ENCODE measurements at places on chromosomes 5 and 9.
A peak's percentile ranks its signal among the peaks of the same experiment; 100 is the strongest.

DNA sequence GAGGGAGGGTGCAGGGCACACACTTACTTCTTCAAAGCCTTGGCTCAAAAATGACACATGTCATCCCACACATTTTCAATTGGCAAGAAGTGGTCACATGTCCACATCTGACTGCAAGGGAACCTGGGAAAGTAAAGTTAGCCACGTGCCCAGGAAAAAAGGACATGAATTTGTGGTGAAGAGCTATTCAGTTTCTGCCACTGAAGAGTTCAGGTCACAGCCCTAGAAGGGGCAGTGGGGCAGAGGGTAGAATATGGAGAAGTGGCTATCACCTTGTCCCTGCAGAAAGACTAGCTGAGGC, 1.9 kb upstream of the RGS14 start:
- no peak for DNase-seq

GRCh38 chr9:98226957-98227356, 28.5 kb downstream of the TBC1D2 start:
- no peak for DNase-seq

- no peak for DNase-seq
These were observed 1.5 kb downstream of the RNF44 start for GRCh38 chr5:176535664-176536131.

DNA sequence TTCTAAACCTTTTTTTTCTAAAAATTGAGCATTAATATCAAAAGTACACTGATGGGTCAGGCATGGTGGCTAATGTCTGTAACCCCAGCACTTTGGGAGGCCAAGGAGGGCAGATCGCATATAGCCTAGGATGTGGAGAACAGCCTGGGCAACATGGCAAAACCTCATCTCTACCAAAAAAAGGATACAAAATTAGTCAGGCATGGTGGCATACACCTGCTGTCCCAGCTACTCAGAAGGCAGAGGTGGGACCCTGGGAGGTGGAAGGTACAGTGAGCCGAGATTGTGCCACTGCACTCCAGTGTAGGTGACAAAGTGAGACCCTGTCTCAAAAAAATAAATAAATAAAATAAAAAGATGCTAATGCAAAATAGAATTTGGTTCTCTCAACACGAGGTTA, 49.4 kb downstream of the RAPGEF1 start:
- no peak for DNase-seq

DNA sequence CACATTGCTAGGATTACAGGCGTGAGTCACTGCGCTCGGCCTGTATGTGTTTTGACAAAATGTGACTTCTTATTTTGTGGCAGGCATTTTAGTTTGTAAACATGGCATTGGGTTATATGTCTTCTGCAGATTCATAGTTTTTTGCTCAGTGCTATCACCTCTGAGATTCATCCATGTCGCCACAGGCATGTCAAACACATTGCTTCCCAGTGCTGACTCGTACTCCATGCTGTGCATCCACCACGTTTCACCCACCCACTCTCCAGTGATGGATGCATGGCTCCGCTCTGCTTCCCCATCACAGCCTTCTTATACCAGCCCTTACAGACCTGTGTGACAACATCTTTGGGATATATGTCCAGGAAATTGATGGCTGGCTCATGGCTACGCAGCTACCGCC, 158.8 kb downstream of the GAS1 start:
- DNase-seq, result no peak

GRCh38 chr5:113047234-113047633, 70.6 kb downstream of the DCP2 start:
- DNase-seq, result no peak

DNA sequence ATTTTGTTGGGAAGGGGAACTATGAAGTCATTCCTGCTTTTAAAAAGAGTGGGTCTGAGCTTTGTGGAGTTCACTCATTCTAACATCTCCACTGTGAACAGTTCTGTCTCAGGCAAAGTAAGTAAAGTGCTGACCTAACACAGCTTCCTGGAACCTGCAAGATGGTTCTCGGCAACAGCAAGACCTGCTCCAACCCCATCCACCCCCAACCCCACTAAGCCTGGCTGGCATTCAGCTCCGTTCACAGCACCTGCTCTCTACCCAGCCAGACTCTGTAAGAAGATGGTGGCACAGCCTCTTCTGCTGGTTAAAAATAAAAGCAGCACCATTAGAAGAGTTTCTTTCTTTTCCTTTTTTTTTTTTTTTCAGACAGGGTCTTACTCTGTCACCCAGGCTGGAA, 42.0 kb downstream of the EPB41L4B start:
- no peak for DNase-seq

GRCh38 chr9:128159522-128159783, 612 bp upstream of the BBLN start:
- peak; percentile 9 for DNase-seq

DNA sequence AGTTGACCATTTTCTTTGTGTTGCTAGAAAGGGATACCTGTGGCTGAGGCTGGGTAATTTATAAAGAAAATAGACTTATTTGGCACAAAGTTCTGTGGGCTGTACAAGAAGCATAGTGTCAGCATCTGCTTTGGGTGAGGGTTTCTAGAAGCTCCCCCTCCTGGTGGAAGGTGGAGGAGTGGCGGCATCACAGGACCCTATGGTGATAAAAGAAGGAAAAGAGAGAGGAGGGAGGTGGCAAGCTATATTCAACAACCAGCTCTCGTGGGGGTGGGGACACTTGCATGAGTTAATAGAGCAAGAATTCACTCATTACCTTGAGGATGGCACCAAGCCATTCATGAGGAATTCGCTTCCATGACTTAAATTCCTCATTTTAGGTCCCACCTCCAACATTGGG, 2041.4 kb upstream of the CDH9 start:
- no peak for DNase-seq

- DNase-seq, result no peak
These were observed 235.7 kb downstream of the HTR1A start for GRCh38 chr5:63726496-63726895.

- DNase-seq, result no peak
These were observed 290.6 kb upstream of the IRX4 start for GRCh38 chr5:2173151-2173834.

DNA sequence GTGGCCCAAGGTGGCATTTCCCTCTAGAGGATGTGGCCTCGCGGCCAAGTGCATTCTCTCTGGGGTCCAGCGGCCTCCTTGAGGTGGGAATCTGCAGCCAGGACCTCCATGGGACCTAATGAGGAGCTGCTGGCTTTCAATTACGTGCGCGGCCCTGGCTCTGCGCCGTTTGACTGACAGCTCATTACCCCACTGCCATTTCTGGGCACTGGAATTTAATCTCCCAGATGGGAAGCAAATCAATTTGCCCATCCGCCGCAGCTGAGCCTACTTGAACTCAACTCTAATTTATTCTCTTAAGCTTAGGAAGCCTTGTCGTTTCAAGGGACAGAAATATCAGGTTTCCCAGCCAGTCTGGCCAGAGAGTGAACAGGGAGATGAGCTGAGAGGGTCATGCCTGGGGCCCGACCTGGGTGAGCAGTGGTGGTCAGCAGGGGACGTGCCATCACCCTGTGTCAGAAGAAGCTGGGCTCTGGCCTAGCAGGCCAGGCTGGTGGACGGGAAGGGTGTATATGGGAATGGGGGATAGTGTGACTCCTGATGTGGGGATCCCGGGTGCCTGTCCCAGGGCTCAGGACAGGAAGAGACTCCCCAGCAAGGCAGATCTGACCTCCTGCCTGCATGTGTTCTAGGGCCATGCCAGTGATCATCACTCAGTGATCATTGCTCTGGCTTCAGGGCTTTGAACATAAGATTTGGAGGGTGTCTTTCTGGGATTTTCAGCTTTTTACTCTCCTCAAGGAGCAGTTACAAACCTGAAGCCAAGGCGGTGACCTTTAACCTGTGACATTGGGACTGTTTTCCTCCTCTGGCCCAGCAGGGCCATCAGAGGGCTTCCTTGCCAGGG, 69.7 kb downstream of the MACROH2A1 start:
- DNase-seq, result no peak

DNA sequence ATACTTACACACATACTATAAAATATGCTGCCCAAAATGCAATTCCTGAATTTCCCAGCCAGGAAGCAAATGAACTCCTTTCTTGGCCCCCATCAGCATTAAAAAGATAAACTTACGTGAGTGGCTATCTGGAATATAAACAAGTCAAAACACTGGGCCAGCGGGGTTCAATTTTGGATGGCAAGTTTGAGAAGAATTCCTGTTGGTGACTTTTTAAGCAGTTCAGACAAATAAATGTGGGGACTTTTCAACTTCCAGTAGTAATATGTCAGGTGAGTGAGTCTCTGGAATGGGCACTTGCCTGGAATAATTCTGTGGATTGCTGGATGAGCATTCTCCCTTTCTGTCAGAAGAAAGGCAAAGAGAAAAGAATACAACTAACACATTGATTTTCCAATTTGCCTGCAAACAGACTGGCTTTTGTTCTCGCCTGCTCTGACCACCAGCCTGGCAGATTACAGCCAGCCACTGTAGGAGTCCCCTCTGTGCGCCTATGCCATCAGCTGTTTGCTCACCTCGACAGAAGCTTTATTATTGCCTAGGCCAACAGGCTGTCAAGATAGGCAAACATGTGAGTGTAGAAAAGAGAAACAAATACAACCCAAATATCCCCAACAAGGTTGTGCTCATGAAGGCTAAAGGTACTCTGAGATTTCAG, 78.6 kb downstream of the MRPS27 start:
- DNase-seq, result no peak

DNA sequence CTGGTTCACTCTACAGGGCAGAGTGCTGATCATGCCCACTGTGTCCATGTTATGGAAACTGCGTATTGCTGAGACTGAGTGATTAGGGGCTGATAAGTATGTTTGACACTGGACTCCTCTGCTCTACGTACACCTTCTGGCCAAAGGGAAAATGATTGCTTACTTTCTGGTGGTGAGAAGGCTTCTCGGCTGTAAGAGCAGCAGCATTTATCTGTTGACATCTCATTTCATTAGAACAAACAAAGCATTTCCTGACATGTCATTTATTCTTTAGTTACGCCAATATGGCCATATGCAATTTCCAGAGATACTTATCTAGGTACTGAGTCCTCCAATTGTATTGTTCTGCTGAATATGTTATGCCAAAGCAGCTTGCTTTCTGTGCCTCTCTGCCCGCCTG, 5.6 kb downstream of the FAXDC2 start:
- DNase-seq, result no peak

- DNase-seq, result no peak
These were observed 331.9 kb upstream of the KLF9 start for GRCh38 chr9:70746316-70746715.

GRCh38 chr5:54551292-54551691, 33.7 kb downstream of the SNX18 start:
- DNase-seq, result no peak

GRCh38 chr5:25330721-25331120, 685.9 kb upstream of the CDH10 start:
- no peak for DNase-seq

DNA sequence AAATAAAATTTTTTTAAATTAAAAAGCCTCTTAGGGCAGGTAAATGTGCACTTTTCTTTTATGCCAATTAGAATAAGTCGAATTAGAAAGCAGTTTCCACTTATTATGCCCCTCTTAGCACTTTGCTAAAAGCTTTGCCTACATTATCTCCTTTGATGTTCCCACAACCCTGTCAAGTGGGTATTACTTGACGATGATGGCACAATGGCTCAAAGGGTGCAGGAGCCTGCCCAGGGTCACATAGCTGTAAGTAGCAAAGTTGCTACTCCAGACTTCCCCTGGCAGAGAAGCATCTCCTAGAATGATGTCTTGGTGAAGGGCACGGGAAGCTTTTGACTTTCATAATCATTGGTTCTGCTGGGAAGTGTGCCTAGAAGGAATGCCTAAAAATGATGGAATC, 18.4 kb upstream of the IQGAP2 start:
- DNase-seq, result no peak

DNA sequence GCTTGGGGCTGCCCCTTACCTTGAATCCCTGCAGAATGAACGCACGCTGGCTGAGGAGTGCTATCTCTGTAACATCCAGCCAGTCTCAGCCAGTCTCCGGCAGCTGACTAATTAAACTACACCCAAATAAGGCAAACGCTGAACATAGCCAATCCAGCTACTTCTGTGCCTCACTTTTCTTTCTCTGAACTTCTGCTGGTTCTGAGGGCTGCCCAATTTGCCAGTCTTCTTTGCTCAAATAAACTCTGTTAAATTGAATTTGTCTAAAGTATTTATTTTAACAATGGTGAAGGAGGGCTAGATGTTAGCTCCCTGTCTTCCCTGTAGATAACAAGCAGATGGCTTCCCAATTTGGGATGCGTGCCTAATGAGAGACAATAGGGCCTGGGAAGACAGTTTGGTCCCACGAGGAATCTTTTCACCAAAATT, 154.0 kb upstream of the NFIL3 start:
- DNase-seq, result no peak

DNA sequence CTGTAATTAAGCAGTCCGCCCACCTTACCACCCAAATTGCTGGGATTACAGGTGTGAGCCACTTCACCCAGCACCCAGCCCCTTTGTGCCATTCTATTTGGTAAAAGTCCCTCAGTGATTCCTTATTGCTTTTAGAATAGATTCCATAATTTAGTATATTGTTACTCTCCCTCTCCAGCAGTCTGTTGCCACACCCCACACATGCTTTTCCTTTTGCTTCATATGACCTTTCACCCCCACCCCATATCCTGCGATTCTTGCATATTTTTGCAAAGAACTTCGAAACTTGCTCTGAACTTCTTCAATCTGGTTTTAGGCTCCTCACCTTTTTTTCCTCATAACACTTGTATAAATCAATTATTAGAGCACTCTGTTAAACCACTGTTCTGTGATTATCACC, 100.2 kb downstream of the MTREX start:
- no peak for DNase-seq

- DNase-seq, result no peak
These were observed 13.2 kb downstream of the ZFAND5 start for GRCh38 chr9:72351538-72352453.
